Breast epithelium (tissue), 4 donors: ENCODE measurements at places on chromosomes 11 and 22.
A peak's percentile ranks its signal among the peaks of the same experiment; 100 is the strongest.

GRCh38 chr11:65810046-65810868 is 23.4 kb downstream of the OVOL1 start:
- no peak for DNase-seq

DNA sequence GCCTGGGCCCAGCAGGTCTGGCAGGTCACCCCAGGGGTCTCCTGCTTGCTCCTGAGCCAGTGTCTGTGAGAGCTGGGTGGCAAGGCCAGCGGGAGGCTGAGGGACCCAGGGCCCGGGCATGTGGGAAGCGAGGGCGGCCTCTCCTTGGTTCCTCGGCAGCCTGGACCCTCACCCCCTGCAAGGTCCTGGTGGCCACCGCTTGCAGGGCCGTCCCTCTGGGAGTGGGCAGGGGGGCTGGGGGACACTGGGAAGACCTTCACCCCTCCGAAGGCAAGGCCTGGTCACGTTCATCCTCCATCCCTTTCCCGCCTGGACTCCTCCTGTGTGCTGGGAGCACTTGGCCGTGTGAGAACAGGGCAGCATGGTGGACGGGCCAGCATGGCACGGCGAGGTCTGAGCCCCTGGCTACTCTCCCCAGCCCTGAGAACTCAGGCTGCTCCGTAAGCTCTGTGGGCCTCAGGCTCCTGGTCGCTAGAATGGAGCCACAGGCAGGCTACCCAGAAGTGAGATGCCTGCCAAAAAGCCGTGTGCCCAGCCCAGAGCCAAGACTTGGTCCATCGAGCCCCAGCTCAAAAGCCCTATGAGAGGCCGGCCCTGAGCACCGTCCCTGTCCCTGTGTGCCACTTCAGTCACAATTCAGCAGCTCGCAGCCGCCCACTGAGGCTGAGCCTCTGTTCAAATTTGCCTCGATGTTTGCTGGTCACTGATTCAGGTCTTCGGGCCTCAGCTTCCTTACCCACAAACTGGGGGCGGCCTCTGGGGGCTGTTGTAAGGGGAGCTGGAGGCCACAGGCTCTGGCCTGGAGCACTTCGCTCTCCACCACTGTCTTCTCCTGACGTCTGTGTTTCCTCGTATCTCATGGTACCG is 45.0 kb downstream of the IGLL1 start:
- no peak for DNase-seq

DNA sequence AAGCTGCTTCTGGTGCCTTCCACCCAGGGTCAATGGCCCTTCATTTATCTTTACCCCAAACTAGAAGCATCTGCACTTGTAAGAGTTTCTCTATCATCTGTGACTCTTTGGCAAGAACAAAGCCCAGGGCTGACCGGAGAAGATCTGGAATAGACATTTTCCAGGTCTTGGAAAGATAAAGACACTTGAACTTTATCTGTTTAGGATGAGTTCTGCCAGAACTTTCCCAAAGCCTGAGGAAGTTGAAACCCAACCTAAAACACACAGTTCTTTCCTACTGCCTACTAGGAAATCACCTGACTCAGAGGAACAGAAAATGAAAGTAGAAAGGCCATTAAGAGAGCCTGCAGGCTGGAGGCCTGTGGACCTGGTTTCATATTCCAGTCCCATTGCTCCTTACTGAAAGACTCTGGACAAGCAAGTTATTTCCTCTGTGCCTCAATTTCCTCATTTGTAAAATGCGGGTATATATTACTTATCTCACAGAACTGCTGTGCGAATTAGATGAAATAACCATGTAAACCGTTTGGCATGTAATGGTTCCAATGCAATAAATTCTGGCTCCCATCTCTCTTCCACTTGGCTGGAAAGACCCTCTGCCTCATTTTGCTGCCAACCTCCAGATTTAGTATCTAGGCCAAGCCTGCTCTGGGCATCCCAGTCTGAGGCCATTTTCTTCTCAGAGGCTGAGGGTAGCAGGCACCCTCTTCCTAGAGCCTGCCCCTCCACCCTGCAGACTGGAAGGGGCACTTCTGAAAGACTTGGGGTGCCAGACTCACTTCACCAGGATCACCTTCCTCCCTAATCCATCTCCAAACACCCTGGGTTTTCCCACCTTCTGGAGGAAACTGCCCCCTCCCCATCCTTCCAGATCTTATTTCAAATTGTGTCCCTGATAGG is 1.2 kb downstream of the UBE2L6 start:
- no peak for DNase-seq

GRCh38 chr11:59216641-59217564 is 4.2 kb upstream of the MPEG1 start:
- no peak for DNase-seq

DNA sequence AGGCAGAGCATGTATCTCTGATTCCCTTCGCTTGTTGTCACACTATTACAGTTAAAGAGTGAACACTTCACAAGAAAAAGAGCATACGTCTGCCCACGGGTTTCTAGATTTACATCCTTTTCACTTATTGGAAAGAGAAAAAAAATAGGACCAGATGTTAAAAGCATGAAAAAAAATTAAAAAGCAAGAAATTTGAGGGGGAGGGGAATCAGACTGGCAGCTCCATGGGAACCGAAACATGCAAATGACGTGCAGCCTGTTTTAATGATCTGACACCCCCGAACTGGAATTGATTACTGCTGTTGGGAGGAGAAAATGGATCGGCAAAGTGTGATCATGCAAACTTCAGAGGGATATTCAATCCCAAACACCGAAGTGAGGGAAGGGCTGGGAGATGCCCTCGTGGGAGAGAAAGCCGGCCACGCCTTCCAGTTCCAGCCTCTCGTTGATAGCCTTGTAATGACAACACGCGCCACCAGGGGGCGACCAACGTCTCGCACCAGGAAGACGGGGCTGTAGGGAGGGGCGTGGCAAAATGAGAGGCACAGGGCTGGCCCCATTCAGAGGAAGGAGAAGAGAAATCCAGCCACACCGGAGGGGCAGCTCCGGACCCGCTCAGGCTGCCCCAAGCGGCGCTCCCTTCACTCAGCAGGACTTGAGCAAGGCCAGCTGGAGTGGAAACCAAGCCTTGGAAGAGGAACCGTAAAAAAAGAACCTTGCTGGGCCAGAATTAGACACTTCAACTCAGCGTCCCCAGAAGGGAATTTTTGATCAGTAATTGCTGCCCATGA is 53.8 kb upstream of the SYT13 start:
- DNase-seq, result peak; percentile 86

DNA sequence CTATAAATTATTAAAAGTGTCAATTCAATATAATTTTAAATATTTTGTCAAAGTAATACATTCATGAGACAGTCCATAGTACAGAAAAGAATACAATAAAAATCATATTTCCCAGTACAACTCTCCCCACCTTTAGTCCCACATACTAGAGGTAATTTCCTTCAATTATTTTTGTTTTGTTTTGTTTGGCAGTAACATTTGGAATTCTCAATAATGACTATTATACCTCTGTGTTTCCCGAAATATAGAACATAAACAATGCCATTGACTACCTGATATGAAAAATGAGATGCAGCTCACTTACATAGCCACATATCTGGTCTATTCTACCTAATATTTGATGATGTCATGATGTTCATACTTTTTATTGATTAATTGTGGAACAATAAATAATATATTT is 24.4 kb upstream of the CASP4 start:
- no peak for DNase-seq

DNA sequence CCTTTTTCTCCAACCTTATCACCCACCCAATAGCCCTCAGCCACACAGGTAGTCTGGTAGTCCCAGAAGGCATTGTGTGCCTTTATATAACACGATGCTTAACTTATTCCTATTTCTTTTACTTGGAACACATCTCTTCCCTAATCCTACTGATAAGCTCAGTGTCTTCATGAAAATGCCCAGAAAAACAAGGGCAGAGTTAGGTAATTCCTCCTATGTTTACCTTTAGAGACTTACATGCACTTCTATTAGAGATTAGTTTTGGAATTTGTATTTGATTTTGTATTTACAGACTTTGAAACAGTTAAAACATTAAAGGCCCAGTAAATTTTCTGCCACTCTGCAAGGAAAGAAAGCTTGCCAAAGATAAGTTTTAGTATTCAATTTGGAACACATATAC is 637.8 kb upstream of the CCDC90B start:
- no peak for DNase-seq

- no peak for DNase-seq
Measured at GRCh38 chr11:81342966-81343365, 1390.7 kb downstream of the FAM181B start.

DNA sequence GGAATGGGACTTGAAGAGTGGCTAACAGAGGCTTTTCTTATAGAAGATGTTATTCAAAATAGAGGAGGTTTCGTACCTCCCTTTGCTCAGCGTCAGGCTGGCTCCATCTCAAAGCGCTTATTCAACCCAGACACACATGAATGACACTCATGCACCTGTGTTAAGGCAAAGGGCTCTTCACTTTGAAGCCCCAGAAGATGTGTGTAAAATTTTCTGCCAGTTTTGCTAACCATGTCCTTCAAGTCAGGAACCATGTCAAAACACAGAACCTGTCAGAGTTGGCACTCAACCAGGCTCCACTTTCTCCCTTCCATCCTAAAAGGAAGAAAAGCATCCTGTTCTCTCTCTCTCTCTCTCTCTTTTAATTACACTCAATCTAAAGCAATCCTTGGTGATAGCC is 352.8 kb upstream of the NARS2 start:
- DNase-seq, result no peak

- no peak for DNase-seq
Measured at GRCh38 chr22:20580611-20581502, 73.4 kb downstream of the MED15 start.

DNA sequence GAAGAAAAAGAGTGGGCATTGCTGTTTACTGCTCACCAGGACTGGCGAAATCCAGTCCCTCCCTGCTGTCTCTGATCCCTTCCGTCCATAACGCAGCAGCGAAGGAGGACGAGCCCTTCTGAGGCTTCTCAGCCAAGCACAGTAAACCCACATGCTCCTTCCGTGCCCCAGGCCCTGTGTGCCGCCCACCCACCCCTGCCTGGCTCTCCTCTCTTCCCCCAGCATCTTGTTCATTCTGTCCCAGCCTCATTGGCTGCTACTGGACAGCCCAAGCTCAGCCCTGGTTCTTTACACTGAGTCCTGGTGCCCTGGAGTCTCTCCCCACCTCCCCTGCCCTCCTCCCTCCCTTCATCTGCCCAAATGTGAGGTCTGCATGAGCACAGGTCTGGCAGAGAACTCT is 559.7 kb downstream of the BRD1 start:
- no peak for DNase-seq

DNA sequence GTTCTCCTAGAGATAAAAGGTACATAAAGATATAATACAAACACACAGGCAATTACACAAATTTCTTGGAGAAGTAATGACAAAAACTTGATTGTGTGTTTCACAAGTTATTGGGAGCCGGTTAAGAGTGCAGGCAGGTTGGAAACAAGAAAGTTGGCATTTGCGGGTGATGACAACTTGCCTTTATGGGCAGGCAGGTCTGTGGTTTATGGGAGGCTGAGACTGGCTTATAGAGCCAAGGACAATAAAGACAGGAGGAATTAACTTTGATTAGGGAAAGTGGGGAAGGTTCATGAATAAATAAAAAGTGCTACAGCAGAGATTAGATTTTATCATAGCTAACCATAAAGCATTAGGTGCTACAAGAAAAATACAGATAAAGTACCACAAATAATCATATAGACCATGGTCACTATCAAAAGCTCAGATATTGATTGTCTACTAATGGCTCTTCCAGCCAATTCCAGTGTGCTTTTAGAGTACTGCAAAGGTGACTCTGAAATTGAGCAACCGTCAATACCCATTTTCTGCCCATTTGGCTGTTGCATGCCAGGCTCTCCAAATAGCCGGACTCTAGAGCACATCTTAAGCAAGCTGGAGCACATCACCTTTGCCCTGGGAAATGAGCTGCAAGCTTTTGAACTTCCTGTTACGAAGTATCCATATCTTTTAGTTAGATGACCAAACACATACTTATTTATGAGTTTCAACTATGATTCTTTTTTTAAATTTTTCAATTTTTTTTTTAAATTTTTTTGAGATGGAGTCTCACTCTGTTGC is 33.9 kb upstream of the GAB2 start:
- DNase-seq, result no peak

- DNase-seq, result no peak
Measured at GRCh38 chr11:1557051-1557884, 14.8 kb downstream of the DUSP8 start.

DNA sequence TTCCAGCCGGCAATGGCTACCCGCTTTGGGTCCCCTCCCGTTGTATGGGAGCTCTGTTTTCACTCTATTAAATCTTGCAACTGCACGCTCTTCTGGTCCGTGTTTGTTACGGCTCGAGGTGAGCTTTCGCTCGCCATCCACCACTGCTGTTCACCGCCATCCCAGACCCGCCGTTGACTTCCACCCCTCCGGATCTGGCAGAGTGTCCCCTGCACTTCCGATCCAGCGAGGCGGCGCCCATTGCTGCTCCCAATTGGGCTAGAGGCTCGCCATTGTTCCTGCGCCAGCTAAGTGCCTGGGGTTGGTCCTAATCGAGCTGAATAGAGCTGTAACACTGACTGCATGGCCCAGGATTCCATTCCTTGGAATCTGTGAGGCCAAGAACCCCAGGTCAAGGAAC is 359.9 kb downstream of the CTTN start:
- no peak for DNase-seq

DNA sequence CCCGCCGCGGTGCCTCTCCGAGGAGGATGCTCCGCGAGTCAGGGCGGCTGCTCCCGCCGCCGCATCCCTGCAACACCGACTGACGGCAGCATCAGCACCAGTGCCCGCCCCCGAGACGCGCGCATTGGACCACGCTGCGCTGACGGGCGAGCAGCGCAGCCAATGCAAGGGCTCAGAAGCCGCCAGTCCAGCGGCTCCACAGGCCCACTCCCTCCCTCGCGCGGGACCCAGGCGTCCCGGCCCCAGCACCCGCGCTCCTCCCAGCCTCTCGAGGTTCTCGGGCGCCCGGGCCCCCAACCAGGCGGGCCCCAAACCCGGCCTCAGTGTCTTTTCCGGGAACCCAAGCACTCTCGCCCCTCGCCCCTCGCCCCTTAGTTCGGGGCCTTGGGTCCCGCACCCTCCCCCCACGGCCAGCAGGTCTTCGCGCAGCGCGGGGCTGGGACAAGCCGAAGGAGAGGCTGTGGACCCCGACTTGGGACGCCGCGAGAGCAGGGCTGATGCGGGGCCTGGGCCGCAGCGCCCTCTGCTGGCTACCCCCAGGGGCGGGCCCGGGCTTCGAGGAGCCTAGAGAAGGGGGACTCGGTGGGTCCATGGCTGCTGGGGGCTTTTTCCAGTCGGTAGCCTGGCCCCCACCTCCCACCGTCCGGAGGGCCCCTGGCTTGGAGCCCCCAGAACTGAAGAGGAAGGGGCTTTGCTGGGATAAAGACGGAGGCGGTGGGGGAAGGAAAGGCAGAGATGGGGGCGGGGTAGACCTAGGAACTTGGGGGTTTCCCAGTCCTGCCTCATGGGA is at the start of gene NRXN2:
TSS of gene NRXN2 (minus strand) at position 81 of the 790 bp plus-strand sequence. CDS start 9,498 bp downstream, outside the sequence.
- peak; percentile 73 for DNase-seq

GRCh38 chr11:126127898-126128297 is 65.2 kb upstream of the CDON start:
- DNase-seq, result no peak

GRCh38 chr11:75013051-75013450 is 24.3 kb downstream of the NEU3 start:
- DNase-seq, result no peak

- DNase-seq, result no peak
Measured at GRCh38 chr22:38629108-38629507, 27.1 kb downstream of the FAM227A start.

- no peak for DNase-seq
Measured at GRCh38 chr11:120343429-120343828, 7.2 kb downstream of the ARHGEF12 start.

- DNase-seq, result no peak
Measured at GRCh38 chr11:33388793-33389525, 131.8 kb downstream of the HIPK3 start.
